ENCODE measurements at places on chromosomes 3 and 15.

GRCh38 chr15:40830884-40831283 lies 2.4 kb upstream of the PPP1R14D start:
- DNase-seq, result no peak

GRCh38 chr3:127073941-127074820 lies 91.3 kb downstream of the PLXNA1 start:
- DNase-seq, result no peak

- no peak for DNase-seq
These were observed 137.0 kb upstream of the UBP1 start for GRCh38 chr3:33577173-33577572.

GRCh38 chr15:29844290-29844903 lies 22.1 kb upstream of the TJP1 start:
- no peak for DNase-seq
